ENCODE measurements at places on chromosomes 7 and 10.
A peak's percentile ranks its signal among the peaks of the same experiment; 100 is the strongest.

DNA sequence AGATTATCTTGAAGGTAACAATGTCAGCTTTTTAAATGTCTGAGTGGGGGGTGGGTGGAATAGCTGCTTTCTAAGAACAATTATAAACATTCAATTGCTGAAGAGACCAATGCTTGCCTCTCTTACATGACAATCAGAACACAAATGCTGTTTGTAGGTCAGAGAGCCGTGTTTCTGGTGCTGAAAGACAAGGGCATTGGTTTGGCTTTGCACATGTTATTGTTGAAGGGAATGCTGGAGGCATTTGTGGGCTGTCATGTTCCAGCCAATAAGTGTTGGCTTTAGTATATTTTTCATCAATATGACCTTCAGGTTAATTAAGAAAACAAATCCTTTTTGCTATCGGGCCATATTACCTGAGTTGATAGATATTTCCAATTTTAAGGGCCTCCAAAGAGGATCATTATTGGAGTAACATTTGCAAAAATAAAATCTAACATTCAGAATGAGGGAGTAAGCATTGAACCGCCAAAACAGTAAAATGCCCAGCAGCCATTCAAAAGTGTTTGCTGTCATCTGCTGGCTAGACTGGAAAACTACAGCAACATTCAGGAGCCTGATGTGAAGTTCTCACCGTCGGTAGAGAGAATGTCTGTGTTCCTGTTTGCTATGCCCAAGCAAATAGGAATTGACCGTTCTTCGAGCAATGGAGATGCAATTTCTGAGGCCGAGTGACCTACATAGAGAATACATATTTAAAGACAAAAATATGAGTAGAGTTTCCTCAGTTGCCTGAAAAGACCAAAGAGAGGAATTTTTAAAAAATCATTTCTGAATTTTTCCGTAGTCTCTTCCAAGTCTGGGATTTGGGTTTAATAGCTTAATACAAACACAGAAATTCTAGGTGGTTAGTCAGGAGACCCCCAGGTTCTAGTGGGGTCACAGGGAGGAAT is 118.9 kb downstream of the APBB1IP start:
- peak; percentile 75 for DNase-seq

- DNase-seq, result no peak
Measured at GRCh38 chr7:140778975-140779374, 82.5 kb downstream of the NDUFB2 start.

- DNase-seq, result peak; percentile 51
Measured at GRCh38 chr10:54985732-54986131, 184.7 kb upstream of the PCDH15 start.

GRCh38 chr10:93703066-93703465 is 674 bp upstream of the FRA10AC1 start:
- DNase-seq, result peak; percentile 49

DNA sequence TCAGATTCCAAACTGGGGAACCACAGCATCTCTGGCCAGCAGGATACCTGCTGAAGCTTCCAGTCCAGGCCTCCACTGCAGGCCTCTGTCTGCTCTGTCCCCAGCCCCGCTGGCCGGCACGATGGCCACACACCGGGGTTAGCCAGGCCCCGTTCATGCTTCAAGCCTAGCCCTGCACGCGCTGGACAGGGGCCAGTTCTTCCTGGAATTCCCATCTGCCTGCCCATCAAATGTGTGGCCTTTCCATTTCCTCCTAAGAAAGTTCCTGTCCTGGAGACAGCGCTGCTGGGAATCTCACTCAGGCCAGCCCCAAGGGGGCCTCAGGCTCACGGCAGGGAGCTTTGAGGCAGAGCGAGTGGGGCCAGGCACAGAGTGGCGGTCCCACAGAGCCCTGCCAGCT is 18.0 kb downstream of the SH2B2 start:
- DNase-seq, result no peak

DNA sequence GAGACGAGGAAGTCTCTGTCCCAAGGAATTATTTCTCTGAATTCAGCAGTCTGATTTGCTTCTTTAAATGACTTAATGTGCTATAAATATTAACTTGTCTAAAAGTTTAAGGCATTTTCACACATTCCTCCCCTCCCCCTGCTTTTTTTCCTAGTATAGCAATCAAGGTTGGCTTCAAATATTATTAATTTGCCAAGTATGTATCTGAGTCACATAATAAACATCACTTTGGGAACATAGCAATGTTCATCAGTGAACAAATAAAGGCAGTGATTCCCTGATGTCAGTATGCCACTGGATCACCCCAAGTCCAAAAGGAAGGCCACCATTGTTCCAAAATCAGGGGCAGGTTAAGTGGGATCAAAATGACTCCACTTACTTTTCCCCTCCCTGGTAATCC is 40.5 kb downstream of the PDE6C start:
- DNase-seq, result no peak

Data from Karpas-422 (cell line).